ENCODE measurements at places on chromosomes 2 and 18.
A peak's percentile ranks its signal among the peaks of the same experiment; 100 is the strongest.

- DNase-seq = no peak
These were observed 17.1 kb downstream of the PKP4 start for GRCh38 chr2:158473719-158474392.

GRCh38 chr2:1246239-1246638 lies 167.0 kb upstream of the TPO start:
- no peak for DNase-seq

GRCh38 chr2:235534678-235535422 lies 41.0 kb downstream of the AGAP1 start:
- no peak for DNase-seq

DNA sequence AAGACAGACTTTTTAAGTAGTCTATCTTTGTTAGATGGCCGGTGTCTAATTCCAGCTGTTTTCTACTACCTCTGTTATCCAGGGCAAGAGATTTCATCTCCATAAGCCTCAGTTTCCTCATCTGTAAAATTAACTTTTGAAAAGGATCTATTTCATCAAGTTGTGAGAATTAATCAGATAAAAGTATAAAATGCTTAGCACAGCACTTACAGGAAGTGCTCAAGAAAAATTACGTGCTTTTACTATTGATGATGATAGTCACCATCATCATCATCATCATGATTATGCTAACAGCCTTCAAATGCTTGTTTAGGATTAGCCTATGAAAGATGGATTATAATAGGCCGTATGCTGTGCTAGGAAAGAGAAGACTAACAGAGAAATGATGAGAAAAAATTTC lies 76.2 kb downstream of the CYRIA start:
- no peak for DNase-seq

GRCh38 chr18:25288340-25288938 lies 63.5 kb downstream of the ZNF521 start:
- no peak for DNase-seq

DNA sequence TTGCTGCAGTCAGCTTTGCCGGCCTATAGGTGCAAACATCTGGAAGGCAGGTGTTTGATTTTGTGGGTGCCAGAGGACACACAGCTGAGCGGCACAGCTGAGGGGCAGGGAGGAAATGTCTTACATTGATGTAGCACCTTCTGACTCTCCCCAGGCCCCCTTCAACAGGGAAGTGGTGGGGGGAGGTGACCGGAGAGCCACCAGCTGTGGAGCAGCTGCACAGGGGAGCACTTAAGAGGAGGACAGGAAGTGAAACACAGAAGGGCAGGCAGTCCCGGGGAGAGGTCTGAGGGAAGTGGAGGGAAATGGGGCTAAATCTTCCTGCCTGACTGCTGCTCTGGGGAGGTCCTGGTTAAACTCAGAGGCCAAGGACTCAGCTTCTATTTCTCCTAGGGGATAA lies 409.1 kb downstream of the TNS1 start:
- no peak for DNase-seq

DNA sequence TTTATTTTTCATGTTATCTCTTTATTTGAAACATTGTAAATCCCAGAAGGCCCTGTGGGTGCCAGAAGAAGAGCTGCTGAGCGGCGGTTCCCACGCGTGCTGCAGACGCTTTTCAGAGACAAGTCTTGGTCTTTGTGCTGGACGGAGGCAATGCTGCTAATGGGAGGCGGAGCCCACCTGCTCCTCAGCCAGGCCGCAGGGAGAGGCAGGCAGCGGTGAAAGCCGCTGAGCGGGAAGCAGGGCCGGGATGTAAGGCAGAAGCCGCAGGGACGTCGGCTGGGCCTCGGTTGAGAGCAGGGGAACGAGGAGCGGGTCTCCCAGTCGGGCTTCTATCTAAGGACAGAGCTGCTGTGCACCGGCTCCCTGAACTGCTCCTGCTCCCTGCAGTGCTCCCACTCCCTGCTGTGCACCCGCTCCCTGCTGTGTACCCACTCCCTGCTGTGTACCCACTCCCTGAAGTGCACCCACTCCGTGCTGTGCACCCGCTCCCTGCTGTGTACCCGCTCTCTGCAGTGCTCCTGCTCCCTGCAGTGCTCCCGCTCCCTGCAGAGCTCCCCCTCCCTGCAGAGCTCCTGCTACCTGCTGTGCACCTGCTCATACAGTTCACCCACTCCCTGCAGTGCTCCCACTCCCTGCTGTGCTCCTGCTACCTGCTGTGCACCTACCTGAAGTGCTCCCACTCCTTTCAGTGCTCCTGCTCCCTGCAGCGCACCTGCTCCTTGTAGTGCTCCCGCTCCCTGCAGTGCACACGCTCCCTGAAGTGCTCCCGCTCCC lies 16.4 kb downstream of the TMEM18 start:
- DNase-seq = no peak

- peak; percentile 77 for DNase-seq
These were observed at the start of gene GTF3C2 for GRCh38 chr2:27356382-27357181. Gene GTF3C2, minus strand, starts transcription at chr2:27356764. Its CDS starts 13,210 bp downstream, at chr2:27343554.

GRCh38 chr2:188523919-188524318 lies 232.2 kb downstream of the GULP1 start:
- DNase-seq = no peak

DNA sequence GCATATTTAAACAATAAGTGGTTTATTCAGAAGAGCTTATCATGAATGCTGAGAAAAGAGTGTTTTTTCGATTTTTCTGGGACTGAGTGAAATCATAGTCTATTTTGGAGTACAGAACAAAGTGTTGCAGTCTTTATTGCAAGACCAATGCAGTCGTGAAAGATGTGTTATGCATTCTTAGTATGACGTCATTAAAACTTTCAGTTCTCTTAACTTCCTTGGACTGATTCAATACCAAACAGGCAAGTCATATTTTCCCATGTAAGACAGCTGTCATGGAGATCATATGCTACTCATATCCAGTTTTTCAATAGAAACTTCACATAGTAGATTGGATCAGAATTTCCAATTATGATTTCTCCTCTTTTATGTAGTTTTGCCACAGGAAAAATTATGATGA lies 92.6 kb downstream of the RIT2 start:
- DNase-seq = no peak

- no peak for DNase-seq
These were observed 231.4 kb downstream of the HAUS1 start for GRCh38 chr18:46335534-46336101.

DNA sequence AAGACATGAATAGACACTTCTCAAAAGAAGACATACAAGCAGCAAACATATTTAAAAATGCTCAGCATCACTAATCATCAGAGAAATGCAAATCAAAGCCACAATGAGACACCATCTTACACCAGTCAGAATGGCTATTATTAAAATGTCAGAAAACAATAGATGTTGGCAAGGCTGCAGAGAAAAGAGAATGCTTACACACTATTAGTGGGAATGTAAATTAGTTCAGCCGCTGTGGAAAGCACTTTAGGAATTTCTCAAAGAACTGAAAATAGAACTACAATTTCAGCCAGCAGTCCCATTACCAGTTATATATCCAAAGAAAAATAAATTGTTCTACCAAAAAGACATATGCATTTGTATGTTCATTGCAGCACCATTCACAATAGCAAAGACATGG lies 61.7 kb downstream of the STRADB start:
- DNase-seq = no peak

GRCh38 chr2:187194049-187194448 lies 254.0 kb downstream of the CALCRL start:
- DNase-seq = no peak

DNA sequence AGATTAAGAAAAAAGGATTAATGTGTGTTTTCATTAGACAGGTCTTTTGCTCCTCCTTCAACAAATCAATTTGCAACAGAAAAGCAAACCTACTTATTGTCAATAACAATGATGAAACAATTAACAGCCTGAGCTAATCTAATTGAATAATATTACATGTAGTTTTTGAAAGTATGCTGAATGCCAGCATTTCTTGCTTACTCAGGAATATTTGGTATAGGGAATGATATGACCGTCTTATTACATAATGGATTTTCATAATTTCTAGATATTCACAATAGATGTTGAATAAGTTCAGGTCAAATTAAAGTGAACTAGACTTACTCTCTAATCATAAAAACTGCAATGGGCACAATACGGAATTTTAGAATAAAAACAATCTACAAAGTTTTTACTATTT lies 1493.8 kb upstream of the NXPH2 start:
- no peak for DNase-seq

GRCh38 chr2:221705185-221705877 lies 133.2 kb upstream of the EPHA4 start:
- DNase-seq = no peak

GRCh38 chr2:207482630-207483029 lies 47.1 kb upstream of the CREB1 start:
- DNase-seq = no peak

DNA sequence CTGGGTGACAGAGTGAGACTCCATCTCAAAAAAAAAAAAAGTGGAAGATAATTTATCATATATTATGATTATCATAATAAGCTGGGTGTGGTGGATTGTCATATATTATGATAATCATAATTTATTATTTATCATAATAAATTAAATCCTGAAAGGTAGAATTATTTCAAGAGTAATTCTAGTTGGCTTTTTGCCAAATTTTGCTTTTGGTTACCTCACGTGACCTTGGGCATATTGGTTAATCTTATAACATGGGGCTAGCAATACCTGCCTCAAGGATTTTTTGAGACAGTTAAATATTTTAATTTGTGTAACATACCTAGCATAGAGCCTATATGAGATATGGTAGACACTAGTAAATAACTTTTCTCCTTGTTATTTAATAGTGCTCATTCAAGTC lies 111.3 kb upstream of the TTC27 start:
- no peak for DNase-seq

DNA sequence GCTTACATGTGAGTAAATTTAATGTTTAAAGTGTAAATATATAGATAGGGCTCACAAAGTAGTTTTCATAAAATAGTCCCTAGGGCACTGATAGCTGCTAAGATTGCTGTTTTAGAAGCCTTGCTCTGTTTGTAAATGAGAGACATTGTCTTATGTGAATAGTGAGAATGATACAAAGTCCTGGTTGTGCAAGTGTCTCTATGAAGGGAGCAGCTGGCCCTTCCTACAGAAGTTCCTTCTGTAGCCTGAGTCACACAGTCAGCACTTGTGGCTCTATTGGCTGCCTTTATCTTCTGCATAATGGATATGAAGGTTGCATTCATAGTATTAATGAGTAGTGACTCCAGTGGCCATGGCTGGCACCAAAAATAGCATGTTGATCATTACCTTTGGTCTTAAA lies 279.7 kb downstream of the OSR1 start:
- DNase-seq = no peak

DNA sequence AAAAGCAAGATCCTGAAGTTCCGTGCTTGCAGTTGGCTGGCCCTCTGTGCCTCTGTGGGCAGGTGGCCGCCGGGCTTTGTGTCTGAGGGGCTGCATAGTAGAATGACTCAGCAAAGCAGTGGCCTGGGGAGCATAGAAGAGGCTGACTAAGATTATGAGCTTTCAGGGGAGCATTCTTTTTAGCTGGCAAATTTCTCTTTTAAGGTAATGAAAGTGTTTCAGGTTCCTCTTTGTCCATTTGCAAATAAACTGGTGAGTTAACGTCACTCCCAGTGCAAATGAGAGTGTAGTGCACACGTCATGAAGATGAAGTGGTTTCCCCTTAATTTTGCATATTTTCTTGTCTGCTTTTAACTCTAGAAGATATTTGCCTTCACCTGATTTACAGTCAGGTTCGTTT lies 98.6 kb downstream of the BCL2L11 start:
- no peak for DNase-seq
